Mesothelial cell of epicardium (in vitro differentiated cells): ENCODE measurements at places on chromosomes 13 and 19. TPM values are rescaled to one million over a fixed set of nuclear protein-coding genes. Genes with fewer than 3 reads are reported as not detected.

GRCh38 chr13:60583196-60583888, 186.3 kb downstream of the TDRD3 start:
- DNase-seq: no peak

GRCh38 chr13:90591260-90591926, 756.1 kb upstream of the MIR17HG start:
- DNase-seq: no peak

DNA sequence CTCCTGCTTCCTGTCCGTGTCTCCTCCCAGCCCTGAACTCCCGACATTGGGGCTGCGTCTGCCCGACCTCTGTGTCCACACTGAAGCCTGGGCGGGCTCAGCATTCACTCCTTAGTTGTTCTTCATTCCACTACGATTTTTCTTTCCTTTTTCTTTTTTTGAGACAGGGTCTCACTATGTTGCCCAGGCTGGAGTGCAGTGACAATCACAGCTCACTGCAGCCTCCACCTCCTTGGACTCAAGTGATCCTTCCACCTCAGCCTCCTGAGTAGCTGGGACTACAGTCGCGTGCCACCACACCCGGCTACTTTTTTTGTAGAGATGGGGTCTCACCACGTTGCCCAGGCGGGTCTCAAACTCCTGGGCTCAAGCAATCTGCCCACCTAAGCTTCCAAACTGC, 23.5 kb upstream of the SIGLEC11 start:
- DNase-seq: no peak

- no peak for DNase-seq
Observed at GRCh38 chr19:4976401-4977298, 7.7 kb downstream of the KDM4B start.

DNA sequence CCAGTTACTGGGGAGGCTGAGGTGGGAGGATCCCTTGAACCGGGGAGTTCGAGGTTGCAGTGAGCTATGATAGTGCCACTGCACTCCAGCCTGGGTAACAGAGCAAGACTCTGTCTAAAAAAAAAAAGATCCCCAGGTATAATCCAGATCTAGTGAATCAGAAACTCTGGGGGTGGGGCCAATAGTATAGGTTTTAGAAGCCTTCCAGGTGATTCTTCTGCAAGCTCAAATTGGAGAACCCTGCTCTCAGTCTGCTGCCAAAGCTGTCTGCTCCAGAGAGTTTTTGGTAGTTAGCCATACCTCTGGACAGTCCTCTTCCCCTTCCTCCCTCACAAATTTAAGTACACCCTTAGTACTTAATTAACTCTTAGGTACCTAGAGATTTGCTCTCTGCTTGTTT, 28.0 kb downstream of the SERP2 start:
- DNase-seq: no peak

- no peak for DNase-seq
Observed at GRCh38 chr19:15210323-15210781, 9.6 kb upstream of the NOTCH3 start.

DNA sequence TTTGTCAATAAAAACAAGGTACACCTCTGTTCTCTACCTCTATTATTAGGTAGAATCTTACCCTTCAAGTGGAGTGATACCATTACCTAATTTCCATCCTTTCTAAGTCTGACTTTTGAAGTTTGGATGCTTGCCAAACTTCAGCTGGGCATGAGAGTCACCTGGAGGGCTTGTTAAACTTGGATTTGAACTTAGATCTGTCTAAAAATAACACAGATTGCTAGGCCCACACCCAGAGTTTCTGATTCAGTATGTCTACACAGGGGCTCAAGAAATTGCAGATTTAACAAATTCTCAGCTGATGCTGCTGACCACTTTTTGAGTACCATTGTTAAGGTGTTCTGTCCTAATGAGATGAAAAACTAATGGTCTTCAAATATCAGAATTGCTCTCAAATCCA, 512.2 kb downstream of the LMO7 start:
- no peak for DNase-seq

The ZNF226 gene
- total RNA-seq: 36.2 to 38.2 TPM (median 38.2 TPM) in 3 replicates

The PEG3 gene
- total RNA-seq: not detected in 3 replicates
